ENCODE measurements at places on chromosomes 1 and 21. TPM values are rescaled to one million over a fixed set of nuclear protein-coding genes. Genes with fewer than 3 reads are reported as not detected.
A peak's percentile ranks its signal among the peaks of the same experiment; 100 is the strongest.

- DNase-seq: no peak
- no peak overlapping the region for H3K27ac ChIP-seq
- peaks cover 1% of the 10 kb centered on the region for H3K36me3 ChIP-seq
- no peak overlapping the region for H3K4me3 ChIP-seq
- peaks cover 15% of the 10 kb centered on the region for H3K27me3 ChIP-seq
- H3K4me1 ChIP-seq: peaks cover 19% of the 10 kb centered on the region
These were observed 2.8 kb downstream of the HES4 start for GRCh38 chr1:996851-997712.

- no peaks in the 10 kb centered on the region for H3K27me3 ChIP-seq
- no peak overlapping the region for H3K4me3 ChIP-seq
- DNase-seq: no peak
- H3K36me3 ChIP-seq: peaks cover 4% of the 10 kb centered on the region
- peaks cover 6% of the 10 kb centered on the region for H3K4me1 ChIP-seq
These were observed 59.7 kb downstream of the MRPL37 start for GRCh38 chr1:54259546-54260140.

- peak overlapping the region; percentile 90 for H3K27ac ChIP-seq
- peaks cover 7% of the 10 kb centered on the region for H3K36me3 ChIP-seq
- H3K4me3 ChIP-seq: peak overlapping the region; percentile 32
- DNase-seq: peak; percentile 75
These were observed 107.1 kb downstream of the NIBAN1 start for GRCh38 chr1:184866991-184867788.

Gene HSD11B1
- 4.5 TPM for total RNA-seq

- no peak overlapping the region for H3K4me3 ChIP-seq
- no peak for DNase-seq
- H3K27me3 ChIP-seq: peaks cover 2% of the 10 kb centered on the region
- H3K4me1 ChIP-seq: no peaks in the 10 kb centered on the region
- no peaks in the 10 kb centered on the region for H3K36me3 ChIP-seq
These were observed 38.7 kb upstream of the NEK7 start for GRCh38 chr1:198118134-198118533.

Gene GPA33
- 0.39 TPM for total RNA-seq

DNA sequence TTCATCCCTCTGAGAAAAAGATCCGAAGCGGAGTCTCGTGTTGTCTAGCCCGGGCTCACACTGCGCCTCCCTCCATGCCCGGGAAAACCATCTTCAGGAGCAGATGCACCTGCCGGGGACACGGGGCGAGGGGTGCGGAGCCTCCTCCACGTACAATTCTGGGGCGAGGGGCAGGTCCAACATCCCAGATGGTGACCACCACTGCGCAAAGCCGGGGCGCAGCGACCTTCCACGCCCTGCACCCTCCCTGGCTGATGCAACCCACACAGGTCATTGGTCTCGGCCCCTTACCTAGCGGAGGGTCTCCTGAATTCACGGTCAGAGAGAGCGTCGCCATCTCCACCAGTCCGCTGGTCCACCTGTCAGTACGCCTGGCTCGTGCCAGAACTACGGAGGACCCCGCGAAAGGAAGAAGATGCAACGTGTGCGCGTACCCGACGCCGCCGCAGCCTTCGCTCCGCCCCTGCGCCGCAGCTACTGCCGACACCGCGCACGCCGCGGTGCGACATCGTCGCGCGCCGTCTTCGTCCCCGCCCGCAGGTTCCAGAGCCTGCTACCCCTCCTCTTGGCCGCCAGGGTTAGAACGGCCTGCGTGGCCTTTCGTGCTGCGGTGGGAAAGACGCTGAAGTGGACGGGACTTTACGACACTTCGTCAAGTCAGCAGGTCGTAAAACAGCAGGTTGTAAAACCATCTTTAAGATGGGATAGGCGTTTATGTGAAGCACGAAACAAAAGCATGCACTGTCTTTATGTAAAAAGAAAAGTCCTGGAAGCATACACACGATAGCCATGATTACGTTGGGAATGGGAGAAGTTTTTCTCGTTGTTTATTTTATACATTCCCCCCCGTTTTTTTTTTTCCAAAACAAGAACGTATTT lies at the start of gene EPRS1:
EPRS1 (minus strand) TSS at position 454 of the 879 bp plus-strand sequence; CDS start at position 337, 117 bp downstream.
- H3K27ac ChIP-seq: peak within 1 kb of the TSS; percentile 98
- no peaks in the 10 kb centered on the region for H3K27me3 ChIP-seq
- H3K4me3 ChIP-seq: peak within 1 kb of the TSS; percentile 100
- H3K36me3 ChIP-seq: peaks cover 25% of the 10 kb centered on the region
- DNase-seq: peak; percentile 96

DNA sequence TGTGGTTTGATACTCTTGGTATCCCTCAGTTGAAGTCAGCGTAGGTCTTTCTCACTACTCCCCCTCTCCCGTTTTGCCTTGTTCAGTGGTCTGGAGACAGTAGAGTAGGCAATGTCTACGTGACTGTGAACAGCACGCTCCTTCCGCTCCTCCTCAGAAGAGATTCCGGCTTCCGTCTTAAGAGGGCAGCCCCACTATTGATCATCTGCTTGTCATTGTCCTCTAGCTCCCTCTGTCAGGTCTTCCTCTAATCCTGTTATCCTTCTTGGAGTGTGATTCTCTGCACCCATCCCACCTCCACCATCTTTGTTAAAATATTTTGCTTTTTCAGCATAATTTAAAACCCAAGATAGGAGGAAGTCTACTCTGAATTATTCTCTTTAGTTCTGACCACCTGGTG lies 129.9 kb upstream of the KCNK2 start:
- peaks cover 3% of the 10 kb centered on the region for H3K27me3 ChIP-seq
- DNase-seq: no peak
- no peak overlapping the region for H3K4me3 ChIP-seq
- no peak overlapping the region for H3K27ac ChIP-seq

GRCh38 chr1:234836045-234836681 lies 226.2 kb upstream of the IRF2BP2 start:
- H3K4me3 ChIP-seq: no peak overlapping the region
- H3K36me3 ChIP-seq: no peaks in the 10 kb centered on the region
- no peaks in the 10 kb centered on the region for H3K27me3 ChIP-seq
- DNase-seq: no peak
- peaks cover 19% of the 10 kb centered on the region for H3K4me1 ChIP-seq

Gene WNT2B
- total RNA-seq: 0.11 TPM

DNA sequence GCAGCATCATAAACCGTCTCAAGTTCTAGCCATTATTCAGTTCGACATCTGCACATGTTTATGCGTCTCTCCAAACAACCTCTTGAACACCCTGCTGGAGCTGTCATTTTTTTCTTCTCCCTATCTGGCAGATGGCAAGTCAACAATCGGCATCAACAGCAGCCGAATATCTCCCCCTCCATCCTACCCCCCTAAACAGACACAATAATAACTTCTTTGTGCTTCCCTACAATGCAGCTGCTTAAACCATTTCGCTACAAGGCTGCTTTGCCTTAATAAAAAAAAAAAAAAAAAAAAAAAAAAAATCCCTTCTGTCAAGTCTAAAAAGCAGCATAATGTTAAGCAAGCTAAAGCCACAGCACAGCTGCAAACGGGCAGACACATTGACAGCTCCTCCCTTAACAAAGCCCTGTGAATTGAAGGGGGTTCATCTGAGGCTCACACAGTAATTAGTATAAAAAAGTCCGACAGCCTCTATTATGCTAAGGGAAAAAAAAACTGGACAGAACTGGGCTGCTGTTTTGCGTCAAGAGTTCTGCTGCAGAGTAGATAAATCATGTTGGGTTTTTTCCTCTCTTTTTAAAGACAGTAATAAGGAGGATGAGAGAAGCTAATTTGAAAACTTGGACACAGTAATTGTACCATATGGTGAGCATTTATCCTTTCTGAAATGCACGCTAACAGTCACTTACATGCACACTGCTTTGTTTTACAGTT lies 136.4 kb downstream of the AKT3 start:
- H3K27me3 ChIP-seq: no peaks in the 10 kb centered on the region
- H3K36me3 ChIP-seq: no peaks in the 10 kb centered on the region
- no peak overlapping the region for H3K27ac ChIP-seq
- no peak overlapping the region for H3K4me3 ChIP-seq

Gene SH2D2A
- 189 TPM for total RNA-seq

GRCh38 chr1:31949862-31950261 lies 11.7 kb upstream of the PTP4A2 start:
- H3K36me3 ChIP-seq: no peaks in the 10 kb centered on the region
- H3K27me3 ChIP-seq: no peaks in the 10 kb centered on the region
- peaks cover 44% of the 10 kb centered on the region for H3K4me1 ChIP-seq
- H3K4me3 ChIP-seq: no peak overlapping the region

Gene ARHGEF10L
- total RNA-seq: not detected

Gene KCNE1
- total RNA-seq: 0.07 TPM

DNA sequence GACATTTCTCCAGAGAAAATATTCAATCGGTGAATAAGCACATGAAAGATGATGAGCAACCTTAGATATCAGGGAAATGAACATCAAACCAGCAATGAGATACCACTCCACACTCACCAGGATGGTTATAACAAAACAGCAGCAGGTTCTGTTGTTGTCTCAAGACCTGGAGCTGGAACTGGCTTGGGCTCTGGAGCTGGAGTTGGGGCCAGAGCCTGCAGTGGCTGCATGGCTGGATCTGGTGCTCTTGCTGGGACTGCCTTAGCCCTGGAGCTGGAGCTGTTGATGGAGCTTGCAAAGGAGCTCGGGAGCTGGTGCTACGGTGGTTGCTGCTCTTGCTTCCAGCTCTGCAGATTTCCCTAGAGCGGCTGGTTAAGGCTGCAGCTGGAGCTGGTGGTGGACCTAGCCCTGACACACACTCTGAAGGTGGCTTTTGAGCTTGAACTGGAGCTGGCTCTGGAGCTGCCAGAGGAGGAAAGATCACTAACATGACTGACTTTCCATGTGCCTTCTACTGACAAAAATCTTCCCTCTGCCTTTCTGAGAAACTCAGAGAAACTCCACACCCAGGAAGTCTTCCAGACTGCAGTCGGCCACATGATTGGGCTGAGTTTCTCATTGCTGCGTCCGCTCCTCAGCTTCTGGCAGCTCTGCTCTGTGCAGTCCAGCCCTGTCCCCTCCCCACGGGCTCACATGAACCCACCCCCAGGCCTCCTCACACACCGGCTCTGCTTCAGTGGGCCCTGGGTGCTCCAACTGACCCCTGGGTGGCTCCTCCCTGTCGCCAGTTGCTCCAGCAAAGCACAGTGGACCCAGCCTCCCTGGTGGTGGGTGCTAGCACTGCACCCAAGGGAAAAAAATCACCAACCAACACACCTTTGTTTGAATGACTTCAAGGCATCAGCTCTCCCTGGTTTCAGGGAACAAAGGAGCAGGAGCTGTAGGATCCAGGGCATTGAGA lies 139.1 kb upstream of the FMN2 start:
- H3K4me1 ChIP-seq: no peaks in the 10 kb centered on the region
- DNase-seq: peak; percentile 23

- H3K27me3 ChIP-seq: peaks cover 18% of the 10 kb centered on the region
- H3K27ac ChIP-seq: no peak overlapping the region
- H3K36me3 ChIP-seq: no peaks in the 10 kb centered on the region
- DNase-seq: no peak
These were observed 75.3 kb downstream of the KCNK1 start for GRCh38 chr1:233689017-233689747.

GRCh38 chr1:42815941-42816584 lies 859 bp upstream of the ERMAP start:
- H3K4me1 ChIP-seq: peaks cover 16% of the 10 kb centered on the region
- peak; percentile 41 for DNase-seq
- peaks cover 4% of the 10 kb centered on the region for H3K36me3 ChIP-seq
- H3K27me3 ChIP-seq: peaks cover 2% of the 10 kb centered on the region

DNA sequence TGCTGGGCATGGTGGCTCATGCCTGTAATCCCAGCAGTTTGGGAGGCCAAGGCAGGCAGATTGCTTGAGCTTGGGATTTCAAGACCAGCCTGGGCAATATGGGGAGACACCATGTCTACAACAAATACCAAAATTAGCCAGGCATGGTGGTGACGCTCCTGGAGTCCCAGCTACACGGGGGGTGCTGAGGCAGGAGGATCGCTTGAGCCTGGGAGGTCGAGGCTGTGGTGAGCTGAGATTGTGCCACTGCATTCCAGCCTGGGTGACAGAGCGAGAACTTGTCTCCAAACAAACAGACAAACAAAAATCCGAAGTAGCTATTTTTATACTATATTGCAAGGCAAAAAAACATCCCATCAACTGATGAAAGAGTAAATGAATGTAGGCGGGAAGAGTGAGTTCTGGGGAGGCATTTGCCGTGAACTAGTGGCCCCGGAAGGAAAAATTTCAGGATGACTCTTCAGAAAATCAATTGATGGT lies 40.6 kb downstream of the NCMAP start:
- peaks cover 3% of the 10 kb centered on the region for H3K27me3 ChIP-seq
- H3K4me1 ChIP-seq: no peaks in the 10 kb centered on the region
- DNase-seq: no peak
- no peak overlapping the region for H3K4me3 ChIP-seq

Gene SELE
- not detected for total RNA-seq

DNA sequence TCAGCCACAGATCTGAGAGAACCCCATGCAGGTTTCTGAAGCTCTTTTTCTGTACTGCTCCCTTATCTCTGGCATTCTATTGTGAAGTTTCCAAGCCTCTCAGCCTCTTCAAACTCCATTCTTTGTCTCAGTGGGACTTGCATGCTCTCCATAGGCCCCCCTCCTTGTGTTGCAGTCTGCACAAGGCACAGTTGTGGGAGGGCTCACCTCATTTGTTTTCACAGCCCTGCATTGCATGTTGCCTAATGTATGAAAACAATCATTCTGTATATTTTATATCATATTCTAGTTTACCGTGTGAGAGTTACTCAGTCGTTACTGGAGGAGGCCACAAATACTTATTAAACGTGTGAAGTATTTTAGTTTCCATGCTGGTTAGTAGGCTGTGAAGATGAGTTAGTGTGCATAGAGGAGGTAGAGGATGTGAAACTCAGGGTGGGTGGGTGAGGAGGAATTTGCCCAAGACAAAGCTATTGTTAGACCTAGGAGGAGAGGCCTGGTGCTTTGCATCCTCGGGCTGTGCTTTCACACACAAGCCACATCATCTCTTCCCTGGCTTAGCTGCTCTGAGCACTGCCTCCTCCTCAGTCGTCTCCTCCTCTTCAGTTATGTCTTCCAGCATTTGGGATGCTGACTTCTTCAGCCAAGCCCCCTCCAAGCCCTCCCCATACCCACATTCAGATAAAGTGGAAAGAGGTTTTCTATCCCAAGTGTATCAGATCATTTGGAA lies 7.8 kb upstream of the CHI3L2 start:
- H3K27me3 ChIP-seq: no peaks in the 10 kb centered on the region
- H3K27ac ChIP-seq: peak overlapping the region; percentile 88
- H3K36me3 ChIP-seq: peaks cover 5% of the 10 kb centered on the region
- DNase-seq: peak; percentile 78
- peaks cover 92% of the 10 kb centered on the region for H3K4me1 ChIP-seq

GRCh38 chr1:178143730-178144690 lies 50.1 kb downstream of the RASAL2 start:
- no peak for DNase-seq
- H3K4me3 ChIP-seq: no peak overlapping the region
- H3K27me3 ChIP-seq: no peaks in the 10 kb centered on the region
- no peaks in the 10 kb centered on the region for H3K36me3 ChIP-seq

Gene CFHR1
- not detected for total RNA-seq

- DNase-seq: no peak
- no peaks in the 10 kb centered on the region for H3K4me1 ChIP-seq
- H3K4me3 ChIP-seq: no peak overlapping the region
These were observed 21.6 kb downstream of the FOXD3 start for GRCh38 chr1:63343922-63344321.

DNA sequence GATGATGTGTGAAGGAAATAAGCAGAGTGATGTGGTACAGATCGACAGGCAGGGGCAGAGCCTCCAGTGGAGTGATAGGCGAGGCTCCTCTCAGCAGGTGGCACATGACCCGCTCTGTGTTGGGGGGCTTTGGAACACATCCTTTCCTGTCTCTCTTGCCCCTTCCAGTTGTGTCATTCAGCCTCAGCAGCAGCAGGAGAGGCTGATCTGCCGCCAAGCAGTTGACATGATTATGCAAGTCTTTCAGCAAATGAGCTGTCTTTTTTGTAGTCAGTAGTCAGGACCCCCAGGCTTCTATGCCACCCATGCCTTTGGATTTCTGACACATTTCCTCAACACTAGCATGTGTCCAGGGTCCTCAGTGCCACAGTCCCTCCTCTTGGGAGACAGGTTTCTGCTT lies 307.1 kb upstream of the C1orf174 start:
- H3K36me3 ChIP-seq: no peaks in the 10 kb centered on the region
- H3K27me3 ChIP-seq: peaks cover 12% of the 10 kb centered on the region
- no peaks in the 10 kb centered on the region for H3K4me1 ChIP-seq
- no peak for DNase-seq
